NCI-H1092 treated with DMSO at 0.1 percent for 48 hours (cell line): ENCODE measurements at places on chromosomes 5 and 9.

DNA sequence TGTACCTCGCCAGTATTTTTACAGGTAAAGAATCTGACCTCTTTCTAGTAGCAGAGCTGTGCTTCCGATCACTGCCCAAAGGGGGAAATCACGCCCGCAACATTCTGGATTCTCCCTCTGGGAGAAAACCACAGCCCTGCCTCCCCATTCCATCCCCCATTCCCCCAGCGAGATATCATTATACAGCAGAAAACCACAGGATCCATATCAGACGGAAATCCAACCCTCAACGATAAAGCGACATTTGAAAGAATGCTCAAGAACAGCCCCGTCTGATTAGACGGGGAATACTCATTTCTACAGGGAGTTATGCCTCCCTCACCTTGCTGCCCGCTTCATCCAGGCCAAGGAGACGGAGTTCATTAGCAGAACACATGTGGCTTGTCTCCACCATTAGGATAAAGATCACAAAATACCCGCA, 172.8 kb downstream of the COL23A1 start:
- DNase-seq = no peak

DNA sequence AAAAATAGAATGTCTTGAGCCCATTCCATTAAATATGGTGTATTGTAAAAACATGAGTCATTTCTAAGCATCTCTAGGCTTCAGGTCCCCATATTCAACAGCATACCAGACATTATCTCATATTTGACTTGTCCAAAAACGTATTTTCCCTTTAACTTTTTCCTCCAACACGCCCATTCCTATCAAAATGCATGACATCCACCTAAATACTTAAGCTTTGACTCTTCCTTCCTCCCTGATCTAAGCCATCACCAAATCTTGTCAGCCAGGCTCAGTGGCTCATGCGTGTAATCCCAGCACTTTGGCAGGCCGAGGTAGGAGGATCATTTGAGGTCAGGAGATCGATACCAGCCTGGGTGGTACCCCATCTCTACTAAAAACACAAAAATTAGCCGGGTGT, 23.9 kb downstream of the VCP start:
- no peak for DNase-seq

- DNase-seq = no peak
Measured at GRCh38 chr5:1226839-1227581, 1.8 kb downstream of the SLC6A18 start.

- DNase-seq = no peak
Measured at GRCh38 chr9:83959061-83959460, 21.0 kb downstream of the HNRNPK start.

DNA sequence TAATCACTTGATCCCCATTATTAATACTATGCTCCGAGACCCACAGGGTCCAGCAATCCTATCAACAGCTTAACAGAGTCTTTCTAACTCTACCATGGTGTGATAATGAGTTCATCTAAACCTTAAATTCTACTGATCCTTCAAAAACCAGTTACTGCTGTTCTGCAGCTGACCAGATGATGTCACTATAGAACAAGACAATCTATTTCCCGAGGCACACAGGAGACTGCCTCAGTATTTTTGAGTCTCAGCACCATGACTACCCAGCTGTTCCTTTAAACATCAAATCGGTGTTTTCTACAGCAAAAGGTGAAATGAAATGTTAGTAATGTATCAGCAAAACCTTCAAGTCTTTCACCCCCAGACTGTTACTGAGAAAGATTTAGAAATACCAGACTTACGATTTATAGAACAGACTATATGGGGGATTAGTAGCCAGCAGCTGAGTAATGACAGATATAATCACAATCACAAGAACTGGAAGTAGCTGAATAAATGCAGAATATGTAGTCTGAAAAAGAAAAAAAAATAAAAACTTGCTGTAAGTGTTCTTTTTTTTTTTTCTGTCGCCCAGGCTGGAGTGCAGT, 16.9 kb downstream of the DNAJC18 start:
- DNase-seq = peak; percentile 62

DNA sequence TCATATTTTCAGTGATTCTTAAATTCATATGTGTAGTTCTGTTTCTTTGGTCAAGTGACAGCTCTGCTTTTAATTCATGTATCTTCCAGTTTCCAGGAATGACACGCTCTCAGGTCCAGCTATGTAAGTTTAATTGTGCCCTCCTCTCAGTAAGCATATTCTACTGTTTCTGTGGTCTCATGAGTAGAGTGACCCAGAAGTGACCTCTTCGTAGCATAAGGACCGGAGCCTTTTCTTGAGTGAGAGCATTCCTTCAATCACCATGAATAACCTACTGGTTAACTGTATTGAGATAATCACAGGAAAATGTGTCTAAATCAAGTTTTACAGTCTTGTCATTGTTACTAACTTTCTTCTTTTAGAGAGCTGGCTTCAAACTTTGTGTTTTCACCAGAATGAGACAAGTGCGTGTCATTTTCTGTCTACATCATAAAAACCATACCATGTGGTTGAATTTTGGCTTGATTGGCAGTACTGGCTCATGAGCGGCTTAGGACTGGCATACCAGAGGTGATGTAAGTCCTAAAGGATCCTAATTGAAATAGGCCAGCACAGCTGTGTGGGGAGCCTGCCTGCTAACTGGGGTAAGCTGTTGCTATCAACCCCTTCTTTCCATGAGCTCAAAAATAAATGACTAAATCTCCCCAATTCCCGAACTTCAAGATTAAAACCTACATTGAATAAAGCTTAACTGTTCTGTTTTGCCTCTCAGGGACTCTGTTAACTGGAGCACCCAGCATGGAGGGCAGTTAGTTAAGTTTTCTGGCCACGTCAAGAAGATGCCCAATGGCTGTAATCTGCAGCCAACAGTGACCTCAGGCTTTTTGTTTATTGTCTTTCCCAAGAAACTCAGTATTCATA, 4.8 kb downstream of the ADAMTSL1 start:
- DNase-seq = no peak

DNA sequence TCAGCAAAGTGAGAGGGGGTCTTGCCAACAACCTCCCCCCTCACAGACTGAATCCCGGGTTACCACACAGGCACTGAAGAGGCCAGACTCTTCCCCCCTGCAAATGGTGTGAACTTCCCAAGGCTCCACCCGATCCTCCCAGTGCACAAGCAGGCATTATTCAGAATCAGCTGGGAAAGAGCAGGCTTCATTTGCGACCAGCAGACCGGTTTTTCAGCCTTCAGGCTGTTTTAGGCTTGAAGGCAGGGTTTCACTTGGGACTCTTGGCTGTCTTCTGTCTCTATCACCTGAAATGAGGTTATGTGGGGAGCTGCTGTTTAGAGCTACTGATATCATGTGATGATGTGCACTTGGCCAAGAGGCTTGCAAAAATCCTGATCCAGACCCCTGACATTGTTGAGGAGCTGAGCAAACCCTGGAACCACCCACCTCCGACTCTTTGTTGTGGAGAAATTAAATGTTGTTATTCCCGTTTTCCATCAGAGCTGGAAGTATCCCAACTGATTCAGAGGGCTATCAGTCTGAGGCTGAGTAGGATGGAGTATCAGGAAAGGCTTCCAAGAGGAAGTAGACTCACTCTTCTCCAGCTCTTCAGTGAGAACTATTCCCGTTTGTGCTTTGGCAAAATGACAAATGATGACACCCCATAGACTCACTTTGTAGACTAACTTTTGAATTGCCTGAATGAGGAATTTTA, 63.3 kb upstream of the ZFR start:
- DNase-seq = no peak

GRCh38 chr5:57655228-57655627, 172.6 kb upstream of the ACTBL2 start:
- no peak for DNase-seq

DNA sequence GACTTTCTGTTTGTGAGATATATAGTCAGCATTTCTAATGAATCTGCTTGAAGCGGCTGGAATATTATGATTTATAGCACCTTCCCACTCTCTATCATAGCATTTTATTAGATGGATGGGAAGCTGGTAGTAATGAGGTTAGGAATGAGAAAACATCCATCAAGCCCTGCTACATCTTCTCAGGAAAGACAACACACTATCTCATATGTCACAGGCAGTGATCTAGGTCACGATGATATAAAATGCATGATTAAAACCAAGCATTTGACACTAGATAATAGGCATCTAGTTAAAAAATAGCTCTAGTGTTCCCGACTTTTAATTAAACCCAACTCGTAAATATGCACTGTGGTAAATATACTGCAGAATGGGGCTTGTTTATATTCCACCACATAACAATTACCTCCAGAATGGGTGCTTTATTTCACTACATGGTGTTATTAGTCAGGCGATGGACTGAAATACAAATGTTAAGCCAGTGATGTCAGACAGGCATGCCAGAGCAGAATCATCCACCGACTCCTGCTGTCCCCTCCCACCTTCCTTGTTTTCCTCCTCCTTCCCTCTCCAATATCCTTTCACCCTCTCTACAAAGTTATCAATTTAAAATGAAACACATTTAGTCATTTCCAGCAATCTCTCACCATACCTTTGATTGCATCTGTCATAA, 286.8 kb downstream of the SPATA31D1 start:
- no peak for DNase-seq

DNA sequence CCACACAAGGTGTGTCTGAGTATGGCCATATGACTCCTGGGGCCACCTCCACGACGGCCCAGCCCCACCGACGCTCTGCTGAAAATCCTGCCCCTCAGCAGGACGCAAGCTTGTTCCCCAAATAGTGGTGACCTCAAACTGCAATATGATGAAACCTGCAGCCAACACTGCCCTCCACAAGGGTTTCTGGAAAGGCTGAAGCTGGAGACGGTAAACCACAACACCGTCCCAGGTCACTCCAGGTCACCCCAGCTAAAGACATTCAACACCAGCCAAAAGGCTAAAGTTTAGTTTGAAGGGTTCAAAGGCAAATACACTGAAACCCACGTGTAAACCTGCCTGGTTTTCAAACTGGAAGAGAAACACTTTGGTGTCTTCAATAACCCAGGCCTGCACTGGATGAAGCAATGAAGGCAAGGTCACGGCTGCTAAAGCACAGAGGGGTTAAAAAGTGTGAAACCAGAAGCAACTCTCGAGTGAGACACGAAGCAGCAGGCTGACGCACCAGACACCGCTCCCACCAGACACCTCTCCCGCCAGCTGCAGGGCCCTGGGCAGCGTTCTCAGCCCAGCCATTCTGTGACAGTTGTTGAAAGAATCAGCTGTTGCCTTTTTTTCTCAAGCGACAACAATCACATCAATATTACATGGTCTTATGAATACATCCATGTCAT, 1.8 kb upstream of the LHX3 start:
- no peak for DNase-seq

GRCh38 chr9:96554801-96555566, 64.7 kb downstream of the CDC14B start:
- DNase-seq = no peak

GRCh38 chr9:4207881-4208615, 91.8 kb downstream of the GLIS3 start:
- DNase-seq = no peak

DNA sequence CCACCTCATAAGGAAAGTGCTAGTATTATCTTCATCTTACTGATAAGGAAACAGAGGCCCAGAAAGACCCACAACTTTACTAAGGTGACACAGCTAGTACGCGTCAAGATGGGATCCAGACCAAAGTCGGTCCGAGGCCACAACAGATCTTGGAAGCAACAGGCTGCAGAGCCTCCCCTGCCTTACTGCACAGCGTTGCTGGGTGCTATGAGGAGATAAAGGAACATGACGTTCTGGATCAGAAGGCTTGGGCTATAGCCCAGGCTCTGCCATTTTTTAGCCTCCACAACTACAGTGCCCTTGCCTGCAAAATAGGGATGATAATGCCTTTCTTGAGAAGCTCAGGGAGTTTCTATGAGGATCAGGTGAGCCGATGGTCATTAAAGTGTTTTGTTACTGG, 144.1 kb downstream of the NMUR2 start:
- DNase-seq = no peak

DNA sequence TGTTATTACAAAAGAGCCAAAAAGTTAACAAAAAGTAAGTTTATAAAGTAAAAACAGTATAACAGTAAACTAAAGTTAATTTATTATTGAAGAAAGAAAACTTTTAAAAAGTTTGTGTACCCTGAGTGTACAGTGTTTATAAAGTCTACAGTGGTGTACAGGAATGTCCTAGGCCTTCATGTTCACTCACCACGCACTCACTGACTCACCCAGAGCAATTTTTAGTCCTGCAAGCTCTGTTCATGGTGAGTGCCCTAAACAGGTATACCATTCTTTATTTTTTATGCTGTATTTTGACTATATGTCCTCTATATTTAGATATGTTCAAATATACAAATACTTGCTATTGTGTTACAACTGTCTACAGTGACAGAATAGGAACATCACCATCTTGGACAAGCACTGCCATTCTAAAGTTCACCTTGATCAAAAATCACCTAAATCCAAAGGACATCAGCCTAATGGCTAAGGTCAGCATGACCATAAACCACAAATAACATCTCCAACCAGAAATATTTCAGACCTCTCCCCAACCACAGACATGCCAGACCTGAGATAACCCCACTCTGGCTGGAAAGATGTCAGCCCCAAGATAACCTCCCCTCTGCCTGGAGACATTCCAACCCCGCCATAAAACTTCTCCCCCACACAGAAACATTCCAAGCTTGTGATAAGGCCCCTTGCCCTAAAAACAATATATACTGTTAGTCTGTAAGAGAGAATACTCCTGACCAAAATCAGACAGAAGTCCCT, 56.1 kb downstream of the AGXT2 start:
- DNase-seq = no peak

- DNase-seq = no peak
Measured at GRCh38 chr5:27494887-27495286, 456.5 kb upstream of the CDH9 start.

DNA sequence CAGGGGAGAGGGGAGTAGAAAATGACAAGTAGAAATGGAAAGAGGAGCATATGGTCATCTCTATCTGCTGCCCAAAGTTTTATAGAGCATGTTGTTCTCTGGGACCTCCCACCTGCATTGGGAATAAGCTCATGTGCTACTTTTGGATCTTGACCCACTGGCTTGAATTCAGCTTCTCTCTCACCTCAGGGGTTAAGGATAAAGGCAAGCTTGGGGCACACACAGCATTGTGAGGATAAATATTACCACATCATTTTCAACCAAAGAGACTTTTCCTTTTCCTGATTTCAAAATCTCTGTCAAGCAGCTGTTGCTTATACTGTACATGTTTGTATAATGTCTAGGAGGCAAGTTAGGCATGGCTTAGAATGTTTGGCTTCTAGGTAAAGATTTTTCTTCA, 16.6 kb downstream of the ATP10B start:
- DNase-seq = no peak
